ENCODE measurements at places on chromosomes 2 and 18. TPM values are rescaled to one million over a fixed set of nuclear protein-coding genes. Genes with fewer than 3 reads are reported as not detected.

Gene REG1B
- total RNA-seq: not detected

Gene VWA3B
- not detected for total RNA-seq

Gene LINC00305
- total RNA-seq: not detected

Gene IL36G
- total RNA-seq: not detected

Gene PRSS56
- not detected for total RNA-seq

Gene TUBA4B
- total RNA-seq: not detected

Gene SERPINB4
- under 0.01 TPM for total RNA-seq

Gene COL4A3
- total RNA-seq: under 0.01 TPM

Gene UPP2
- total RNA-seq: not detected

Gene HJURP
- 15.1 TPM for total RNA-seq

Gene PLCL1
- 0.37 TPM for total RNA-seq

Gene ALPI
- total RNA-seq: not detected

Gene GTF2A1L
- not detected for total RNA-seq

Gene EFR3B
- 0.37 TPM for total RNA-seq

Gene ACADL
- 0.37 TPM for total RNA-seq
